Skeletal muscle tissue (tissue), 5 donors: ENCODE measurements at places on chromosomes 1 and 21. TPM values are rescaled to one million over a fixed set of nuclear protein-coding genes. Genes with fewer than 3 reads are reported as not detected.

The FCRL4 gene
- not detected for total RNA-seq

The FMO2 gene
- 0.52 TPM for total RNA-seq

The PMVK gene
- 12.5 TPM for total RNA-seq

The KLHDC9 gene
- not detected for total RNA-seq

The TRIM58 gene
- 5.2 TPM for total RNA-seq

The HSD3B2 gene
- not detected for total RNA-seq

The HEYL gene
- 11.0 TPM for total RNA-seq

The NR1I3 gene
- not detected for total RNA-seq

The ACTN2 gene
- 660 TPM for total RNA-seq

The LGALS8 gene
- 15.7 TPM for total RNA-seq

The CLCA1 gene
- not detected for total RNA-seq

The AQP10 gene
- total RNA-seq: not detected

The RGS8 gene
- not detected for total RNA-seq

The ADCY10 gene
- total RNA-seq: under 0.01 TPM

The KLF17 gene
- total RNA-seq: under 0.01 TPM

The C2CD4D gene
- total RNA-seq: not detected

The PODN gene
- total RNA-seq: 3.7 TPM

The PDE9A gene
- 1.6 TPM for total RNA-seq

The GPR25 gene
- total RNA-seq: not detected

The CFAP126 gene
- total RNA-seq: not detected

The GJA9 gene
- total RNA-seq: not detected

The CFHR3 gene
- total RNA-seq: 1.0 TPM

The PLEKHN1 gene
- not detected for total RNA-seq

The KCNE2 gene
- 1.6 TPM for total RNA-seq

The KISS1 gene
- not detected for total RNA-seq

The TNNT2 gene
- total RNA-seq: 89.2 TPM

The NFASC gene
- 1.6 TPM for total RNA-seq

The ILDR2 gene
- 2.6 TPM for total RNA-seq

The ADAM30 gene
- not detected for total RNA-seq

The TMEM240 gene
- 2.1 TPM for total RNA-seq

The CASQ2 gene
- 416 TPM for total RNA-seq

The KCNAB2 gene
- total RNA-seq: 2.6 TPM

The PRR9 gene
- not detected for total RNA-seq

The FCGR2B gene
- total RNA-seq: 0.52 TPM

The PFKFB2 gene
- 3.7 TPM for total RNA-seq

The MYBPHL gene
- total RNA-seq: under 0.01 TPM

The AIRE gene
- not detected for total RNA-seq

The BSND gene
- not detected for total RNA-seq

The KIF26B gene
- 0.52 TPM for total RNA-seq

The CFHR2 gene
- total RNA-seq: not detected

The TMEM9 gene
- total RNA-seq: 50.1 TPM

The CNIH3 gene
- total RNA-seq: 4.2 TPM

The S100A8 gene
- 67.3 TPM for total RNA-seq

The TMEM200B gene
- 6.8 TPM for total RNA-seq

The ETV3L gene
- total RNA-seq: not detected

The IFI44 gene
- total RNA-seq: 11.5 TPM
